ENCODE measurements at places on chromosomes 11 and 22.

DNA sequence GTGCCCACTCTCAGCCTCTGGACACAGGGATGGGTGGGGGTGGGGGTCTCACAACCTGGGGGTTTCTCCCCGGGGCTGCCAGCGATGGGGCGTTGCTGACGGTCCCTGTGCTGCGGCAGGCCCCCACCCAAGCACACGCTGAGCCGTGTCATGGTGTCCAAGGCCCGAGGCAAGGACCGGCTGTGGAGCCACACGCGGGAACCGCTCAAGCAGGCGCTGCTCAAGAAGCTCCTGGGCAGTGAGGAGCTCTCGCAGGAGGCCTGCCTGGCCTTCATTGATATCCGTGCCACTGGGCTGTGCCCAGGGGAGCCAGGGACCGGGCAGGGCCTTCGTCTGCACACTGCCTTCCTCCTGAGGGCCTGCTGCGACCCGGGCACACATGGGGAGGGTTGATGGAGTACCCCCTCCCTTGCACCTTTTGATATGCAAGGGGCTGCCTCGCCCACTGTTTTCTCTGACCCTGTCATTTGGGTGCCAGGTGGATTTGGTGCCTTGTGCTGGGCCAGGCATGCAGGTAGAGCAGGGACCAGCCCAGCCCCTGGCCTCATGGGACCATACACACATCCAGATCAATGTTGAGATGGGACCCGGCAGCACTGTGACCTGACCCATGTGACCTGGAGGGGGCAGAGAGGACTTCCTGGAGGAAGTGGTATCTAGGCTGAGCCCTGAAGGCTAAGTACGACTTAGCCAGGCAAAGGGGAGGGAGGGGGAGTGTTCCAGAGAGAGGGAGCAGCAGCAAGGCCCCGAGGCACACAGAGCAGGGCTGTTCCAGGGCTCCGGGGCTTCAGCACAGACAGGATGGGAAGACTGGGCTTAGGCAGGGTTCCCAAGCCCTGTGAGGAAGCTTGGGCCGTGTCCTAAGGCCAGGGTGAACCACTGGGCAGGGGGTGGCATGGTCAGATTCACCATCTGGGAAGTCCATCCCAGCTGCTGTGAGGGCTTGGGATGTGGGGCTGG is 75.2 kb downstream of the MYO7A start:
- no peak for DNase-seq

GRCh38 chr11:117315285-117316196 is 515 bp downstream of the BACE1 start:
- no peak for DNase-seq

- DNase-seq, result no peak
Measured at GRCh38 chr11:34671946-34672345, 51.1 kb downstream of the EHF start.

- no peak for DNase-seq
Measured at GRCh38 chr11:117772360-117772759, 24.7 kb downstream of the DSCAML1 start.

DNA sequence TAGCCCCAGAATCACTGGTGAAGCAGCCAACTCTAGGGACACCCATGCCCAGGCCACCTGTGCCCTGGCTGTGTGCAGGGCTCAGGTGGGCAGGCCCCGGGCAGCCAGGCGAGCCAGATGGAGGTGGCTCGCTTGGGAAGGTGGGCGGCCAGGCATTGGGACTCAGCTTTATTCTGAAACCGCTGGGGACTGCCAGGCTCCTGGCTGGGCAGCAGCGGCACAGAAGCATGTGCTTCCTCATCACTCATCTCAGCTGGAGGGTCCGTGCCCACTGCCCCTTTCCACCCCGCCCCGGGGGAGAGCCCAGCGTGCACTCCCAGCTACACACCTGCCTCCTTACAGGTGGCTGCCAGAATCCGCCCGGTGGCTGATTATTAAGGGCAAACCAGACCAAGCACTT is 27.1 kb upstream of the SLC22A12 start:
- no peak for DNase-seq

DNA sequence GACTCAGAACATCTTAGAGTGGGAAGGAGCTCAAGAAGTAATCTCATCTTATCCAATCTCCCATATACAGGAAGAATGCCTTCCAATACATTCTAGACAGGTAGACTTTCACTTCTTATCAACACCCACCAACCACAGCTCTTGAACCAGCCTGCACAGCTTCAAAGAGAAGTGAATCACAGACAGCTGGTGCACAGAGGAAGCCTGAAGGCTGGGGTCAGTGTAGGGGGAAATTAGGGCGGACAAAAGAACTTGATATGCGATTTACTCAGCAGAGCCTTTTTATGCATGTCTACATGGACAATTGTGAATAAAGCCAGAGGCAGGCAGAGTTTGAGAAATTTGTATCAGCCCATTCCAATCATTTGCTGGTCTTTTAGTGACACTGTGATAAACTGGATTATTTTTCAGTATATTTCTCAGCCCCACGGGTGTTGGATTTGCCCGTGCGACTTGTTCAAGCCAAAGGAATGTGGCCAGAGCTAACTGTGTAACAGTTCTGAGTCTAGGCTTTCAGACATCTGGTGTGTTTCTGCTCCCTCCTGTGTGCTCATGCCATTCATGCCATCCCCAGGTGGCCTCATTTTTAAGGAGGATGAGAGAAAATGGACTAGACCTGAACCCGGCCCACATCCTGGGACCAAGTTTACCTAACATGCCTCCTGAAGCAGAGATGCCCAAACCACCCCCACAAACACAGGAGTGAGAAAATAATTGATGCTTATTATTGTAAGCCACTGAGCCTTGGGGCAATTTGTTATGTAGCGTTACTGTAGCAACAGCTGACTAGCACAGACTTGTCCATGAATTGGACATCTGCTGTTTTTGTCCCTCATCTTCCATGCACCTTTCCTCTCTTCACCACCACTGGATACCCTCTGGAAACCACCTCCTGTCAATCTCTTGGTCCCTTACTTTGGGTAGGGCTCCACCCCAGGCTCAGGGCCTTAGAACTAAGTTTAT is 137.5 kb upstream of the HSD17B12 start:
- no peak for DNase-seq

GRCh38 chr11:9675691-9676090 is 11.8 kb downstream of the SWAP70 start:
- DNase-seq, result no peak

GRCh38 chr11:46529095-46529905 is 64.5 kb downstream of the AMBRA1 start:
- peak; percentile 70 for DNase-seq

- DNase-seq, result no peak
Measured at GRCh38 chr11:32334822-32335221, 100.5 kb downstream of the WT1 start.

DNA sequence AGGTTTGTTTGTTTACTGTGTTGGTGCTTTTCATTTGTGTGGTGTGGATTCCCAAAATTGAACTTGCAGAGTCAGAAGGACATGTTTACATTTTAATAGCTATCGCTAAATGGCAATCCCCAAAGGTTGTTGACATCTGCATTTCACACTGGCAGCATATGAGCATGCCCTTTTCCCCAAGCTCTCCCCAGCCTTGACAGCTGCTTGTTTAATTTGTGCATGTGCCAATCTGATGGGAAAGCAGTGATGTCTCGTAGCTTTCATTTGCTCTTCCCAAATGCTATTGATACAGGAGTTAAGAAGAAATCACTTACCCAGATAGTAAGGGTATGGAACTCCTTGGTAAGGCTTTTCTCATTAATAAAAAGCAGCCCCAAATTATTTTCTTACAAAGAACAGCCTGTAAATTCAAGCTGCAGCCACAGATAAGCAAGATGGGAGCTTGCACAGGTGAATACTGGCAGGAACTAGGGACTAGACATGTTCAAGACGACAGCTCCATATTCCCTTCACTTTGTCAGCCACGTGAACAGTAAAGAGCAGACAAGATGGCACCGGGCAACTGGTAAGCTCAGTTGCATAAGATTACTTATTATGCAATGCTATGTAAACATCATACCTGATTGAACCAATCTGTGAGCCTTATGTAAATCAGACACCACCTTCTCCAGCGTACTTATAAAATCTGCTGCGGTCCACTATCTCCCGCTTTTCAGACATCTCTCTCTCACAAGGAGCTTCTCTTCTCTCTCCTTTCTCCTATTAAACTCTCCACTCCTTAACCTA is 87.4 kb downstream of the IGLL5 start:
- no peak for DNase-seq

GRCh38 chr11:7451520-7451919 is 33.8 kb upstream of the OLFML1 start:
- DNase-seq, result no peak

DNA sequence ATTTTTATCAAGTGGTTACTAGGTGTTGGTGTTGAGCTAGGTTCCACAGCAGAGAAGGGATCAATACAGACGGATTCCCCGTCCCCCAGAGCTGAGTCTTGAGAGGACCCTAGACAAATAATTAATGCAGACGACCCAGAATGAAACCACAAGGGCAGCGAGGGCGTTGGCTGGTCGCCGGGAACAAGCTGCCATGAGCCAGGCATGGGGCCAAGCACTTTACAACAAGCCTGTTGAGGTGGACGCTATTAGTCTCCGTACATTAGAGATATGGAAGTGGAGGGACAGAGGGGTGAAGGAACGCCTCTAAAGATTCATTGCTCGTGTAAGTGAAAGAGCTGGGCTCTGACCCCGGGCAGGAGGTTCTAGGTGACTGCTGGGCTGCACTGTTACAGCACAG is 77.1 kb upstream of the EIF3D start:
- DNase-seq, result no peak

GRCh38 chr22:24244144-24244787 is 616 bp downstream of the GGT5 start:
- DNase-seq, result peak; percentile 53

DNA sequence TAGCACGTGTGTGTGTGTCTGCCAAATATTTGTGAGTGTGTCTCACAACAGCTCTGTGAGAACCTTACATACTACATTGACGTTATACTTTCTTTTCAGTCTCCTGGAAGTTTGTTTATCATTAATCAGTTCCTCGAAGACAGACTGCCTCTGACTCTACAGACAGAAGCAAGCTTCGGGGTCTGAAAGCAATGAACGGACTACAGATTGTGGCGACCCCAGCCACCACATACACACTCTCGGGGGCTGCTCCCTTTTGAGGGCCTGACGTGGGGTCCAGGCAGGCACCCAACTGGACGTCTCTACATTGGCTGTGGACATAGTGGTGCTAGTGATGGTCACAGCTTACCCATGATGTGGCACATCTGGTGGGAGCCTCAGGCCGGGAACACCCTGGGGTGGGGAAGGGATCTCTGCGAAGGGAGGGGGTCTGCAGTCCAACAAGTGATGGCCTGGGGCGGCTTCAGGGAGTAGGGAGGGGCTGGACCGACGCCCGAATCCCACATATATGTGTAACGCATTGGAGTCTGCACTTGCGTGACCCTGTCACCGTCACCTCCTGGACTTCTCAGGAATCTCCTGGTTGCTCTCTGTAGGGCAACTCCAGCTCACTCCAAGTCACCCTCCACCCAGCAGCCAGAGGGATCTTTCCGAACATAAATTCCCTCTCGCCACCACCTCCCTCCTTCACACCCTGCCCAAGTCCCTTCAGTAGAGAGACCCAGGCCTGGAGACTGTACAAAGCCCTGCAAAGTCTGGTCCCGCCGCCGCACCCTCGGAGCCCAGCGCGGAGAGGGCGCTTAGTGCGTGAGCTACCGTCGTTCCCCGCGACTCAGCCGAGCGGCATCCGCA is 30.4 kb upstream of the TRIM29 start:
- DNase-seq, result no peak

DNA sequence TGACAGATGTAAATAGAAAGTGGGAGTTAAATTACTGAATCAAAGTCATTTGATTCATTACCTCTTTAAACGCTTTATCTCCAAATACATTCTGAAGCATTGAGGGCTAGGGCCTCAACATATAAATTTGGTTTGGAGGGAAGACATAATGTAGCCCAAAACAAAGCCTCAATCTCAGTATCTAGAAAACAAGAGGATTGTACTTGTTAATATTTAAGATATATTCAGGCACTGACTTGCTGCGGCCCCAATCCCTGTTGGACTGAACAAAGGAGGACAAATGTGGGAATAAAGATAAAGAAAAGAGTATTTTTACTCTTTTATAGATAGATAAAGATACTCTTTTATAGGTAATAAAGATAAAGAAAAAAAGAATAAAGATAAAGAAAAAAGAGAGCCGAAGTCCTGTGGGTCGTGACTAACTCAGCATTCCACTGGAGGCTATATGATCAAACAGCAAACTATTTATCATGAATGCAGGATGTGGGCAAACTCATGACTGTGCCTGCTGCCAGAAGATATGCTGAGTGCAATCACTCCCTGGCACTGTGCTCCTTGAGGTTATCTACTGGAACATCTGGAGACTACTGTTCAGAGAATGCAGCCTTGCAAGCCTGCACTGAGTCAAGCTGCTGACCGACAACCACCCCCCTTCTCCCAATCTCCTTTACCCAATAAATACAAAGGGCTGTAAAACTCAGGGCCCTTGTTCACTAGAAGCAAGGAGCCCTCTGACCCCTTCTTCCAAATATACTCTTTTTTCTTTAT is 6.9 kb downstream of the OR10V1 start:
- DNase-seq, result peak; percentile 91

GRCh38 chr11:12017243-12017678 is 8.8 kb upstream of the DKK3 start:
- peak; percentile 60 for DNase-seq

- DNase-seq, result no peak
Measured at GRCh38 chr11:130783323-130783722, 133.0 kb downstream of the SNX19 start.

DNA sequence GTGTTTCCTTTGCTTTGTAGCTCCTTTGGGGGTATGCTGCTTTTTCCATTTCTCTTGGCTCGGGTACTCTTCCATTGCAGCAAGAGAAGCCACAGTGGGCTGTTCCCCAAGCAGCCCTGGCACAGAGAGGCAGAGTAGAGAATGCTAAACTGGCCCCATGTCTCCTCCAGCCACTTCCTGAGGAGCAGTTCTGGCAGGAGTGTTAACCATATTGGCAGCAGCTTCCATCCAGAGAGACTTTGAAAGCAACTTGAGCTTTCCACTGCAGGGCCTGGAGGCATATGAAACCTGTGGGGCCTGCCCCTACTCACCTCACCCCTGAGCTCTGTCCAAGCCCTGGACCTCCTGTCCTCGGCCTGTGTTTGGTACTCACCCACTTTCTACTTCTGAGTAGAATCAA is 61.8 kb downstream of the ALX4 start:
- DNase-seq, result no peak

DNA sequence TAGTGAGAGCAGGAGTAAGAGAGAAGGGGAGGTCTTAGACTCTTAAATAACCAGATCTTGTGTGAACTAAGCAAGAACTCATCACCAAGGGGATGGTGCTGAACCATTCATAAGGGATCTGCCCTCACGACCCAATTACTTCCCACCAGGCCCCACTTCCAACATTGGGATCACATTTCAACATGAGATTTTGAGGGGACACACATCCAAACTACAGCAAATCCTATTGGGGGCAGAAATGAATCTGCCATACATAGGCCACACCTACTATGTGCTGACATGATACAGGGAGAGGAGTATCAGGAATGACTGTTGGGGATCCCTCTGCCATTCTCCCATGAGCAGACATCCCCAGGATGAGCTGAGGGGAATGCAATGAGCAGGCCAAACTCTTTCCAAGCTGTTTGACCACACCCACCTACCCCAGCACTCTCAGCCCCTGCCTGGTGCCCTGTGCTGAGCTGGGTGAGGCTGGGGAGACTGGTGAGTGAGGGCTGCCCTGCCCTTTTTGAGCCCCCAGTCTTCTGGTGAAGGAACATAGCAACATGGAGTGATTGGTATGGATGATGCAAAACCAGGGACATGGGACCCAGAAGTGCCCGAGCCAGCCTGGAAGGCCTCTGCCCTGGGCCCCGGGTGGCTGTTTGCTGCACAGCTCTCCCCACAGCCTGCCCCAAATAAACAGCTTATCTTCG is 1.2 kb upstream of the GTSE1 start:
- DNase-seq, result no peak

GRCh38 chr11:10038521-10039302 is 255.3 kb downstream of the SBF2 start:
- peak; percentile 70 for DNase-seq

- peak; percentile 73 for DNase-seq
Measured at GRCh38 chr22:35984183-35985175, 44.1 kb downstream of the RBFOX2 start.
